ENCODE measurements at places on chromosomes 11 and 22. TPM values are rescaled to one million over a fixed set of nuclear protein-coding genes. Genes with fewer than 3 reads are reported as not detected.

DNA sequence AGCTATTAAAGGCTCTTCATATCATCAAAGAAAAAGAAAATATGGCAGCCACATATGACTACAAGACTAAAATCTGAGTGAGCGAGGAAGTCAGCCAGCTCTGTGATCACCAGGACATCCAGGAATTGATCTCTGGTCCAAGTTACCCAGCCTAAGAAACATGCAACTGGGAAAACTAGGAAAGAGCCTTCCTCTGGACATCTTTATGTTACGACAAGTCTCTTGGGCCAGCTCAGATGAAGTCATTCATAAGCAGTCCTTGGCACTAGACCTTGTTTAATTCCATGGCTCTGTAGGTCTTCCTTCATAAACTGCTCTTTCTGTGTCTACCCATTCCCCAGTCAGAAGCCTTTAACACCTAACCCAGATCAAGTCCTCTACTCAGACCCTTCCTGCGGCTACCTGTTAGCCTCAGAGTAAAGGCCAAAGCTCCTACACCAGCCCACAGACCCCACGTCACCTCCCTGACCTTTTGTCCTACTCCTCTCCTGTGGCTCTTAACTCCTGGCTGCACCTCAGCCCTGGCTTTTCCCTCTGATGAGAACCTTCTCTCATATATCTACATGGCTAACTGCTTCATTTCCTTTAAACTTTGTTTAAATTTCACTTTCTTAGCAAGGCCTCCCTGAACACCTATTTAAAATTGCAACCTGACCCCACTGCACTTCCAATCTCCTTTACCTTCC, 134.0 kb downstream of the KIF18A start:
- no peak for DNase-seq

GRCh38 chr22:21677606-21678443, 12.0 kb downstream of the PPIL2 start:
- no peak for DNase-seq

DBX1 gene
- polyA plus RNA-seq = not detected

KRTAP5-10 gene
- not detected for polyA plus RNA-seq

APOA4 gene
- not detected for polyA plus RNA-seq

DNA sequence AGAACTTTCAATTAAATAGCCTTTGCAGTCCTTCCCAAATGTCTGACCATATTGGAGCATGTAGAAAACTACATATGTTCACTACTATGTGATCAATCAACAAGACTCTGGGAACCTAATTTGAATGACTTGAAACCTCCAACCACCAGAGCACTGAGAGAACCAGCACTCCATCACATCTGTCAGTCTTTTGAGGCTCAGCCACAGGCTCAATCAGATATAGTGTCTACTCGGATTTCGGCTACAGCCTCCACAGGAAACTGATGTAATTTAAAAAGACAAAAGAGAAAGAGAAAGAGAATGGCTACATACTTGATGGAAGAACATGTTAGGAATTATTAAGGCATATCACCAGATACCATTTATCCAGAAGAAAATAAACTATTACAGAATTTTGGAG, 859.0 kb downstream of the FAM181B start:
- DNase-seq = peak; percentile 39

- no peak for DNase-seq
Measured at GRCh38 chr11:13091373-13091772, 82.3 kb downstream of the RASSF10 start.

- DNase-seq = no peak
Measured at GRCh38 chr11:14346303-14346955, 12.6 kb downstream of the RRAS2 start.

HBB gene
- polyA plus RNA-seq = 155 TPM

- no peak for DNase-seq
Measured at GRCh38 chr11:128756469-128756868, 62.6 kb downstream of the FLI1 start.

SIK2 gene
- 0.13 TPM for polyA plus RNA-seq

DNA sequence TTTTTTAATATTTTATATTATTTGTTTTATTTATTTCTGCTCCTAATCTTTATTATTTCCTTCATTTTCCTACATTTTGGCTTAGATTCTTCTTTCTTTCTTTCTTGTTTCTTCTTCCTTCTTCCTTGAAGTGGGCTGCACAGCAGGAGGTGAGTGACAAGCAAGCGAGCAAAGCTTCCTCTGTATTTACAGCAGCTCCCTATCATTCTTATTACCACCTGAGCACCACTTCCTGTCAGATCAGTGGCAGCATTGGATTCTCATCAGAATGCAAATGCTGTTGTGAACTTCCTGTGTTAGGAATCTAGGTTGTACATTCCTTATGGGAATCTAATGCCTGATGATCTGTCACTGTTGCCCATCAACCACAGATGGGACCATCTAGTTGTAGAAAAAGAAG, 784.9 kb upstream of the LUZP2 start:
- DNase-seq = no peak

DNA sequence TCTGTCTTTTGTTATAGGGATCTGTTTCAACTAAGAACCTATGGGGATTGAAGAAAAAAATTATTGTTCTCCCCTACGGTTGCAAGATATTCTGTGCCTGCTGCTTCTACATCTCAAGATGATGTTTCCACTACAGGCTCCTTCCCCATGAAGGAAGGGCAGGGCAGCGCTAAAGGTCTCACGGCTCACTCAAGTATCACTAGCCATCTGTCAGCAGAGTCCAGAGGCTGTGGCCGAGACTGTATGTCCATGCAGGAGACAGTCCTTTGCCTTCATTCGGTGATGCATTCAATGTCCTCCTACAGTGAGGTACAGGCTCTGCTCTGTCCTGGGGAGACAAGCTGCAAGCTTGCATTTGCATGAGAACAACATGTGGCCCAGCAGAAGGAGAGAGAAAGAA, 518.0 kb downstream of the OPCML start:
- no peak for DNase-seq

PRRG4 gene
- not detected for polyA plus RNA-seq

GRCh38 chr11:76159303-76159937, 46.9 kb downstream of the WNT11 start:
- no peak for DNase-seq

CAPN5 gene
- 18.8 TPM for polyA plus RNA-seq

ZNF215 gene
- polyA plus RNA-seq = not detected
